Gastroesophageal sphincter (tissue), 4 donors: ENCODE measurements at places on chromosomes 3 and 15.

DNA sequence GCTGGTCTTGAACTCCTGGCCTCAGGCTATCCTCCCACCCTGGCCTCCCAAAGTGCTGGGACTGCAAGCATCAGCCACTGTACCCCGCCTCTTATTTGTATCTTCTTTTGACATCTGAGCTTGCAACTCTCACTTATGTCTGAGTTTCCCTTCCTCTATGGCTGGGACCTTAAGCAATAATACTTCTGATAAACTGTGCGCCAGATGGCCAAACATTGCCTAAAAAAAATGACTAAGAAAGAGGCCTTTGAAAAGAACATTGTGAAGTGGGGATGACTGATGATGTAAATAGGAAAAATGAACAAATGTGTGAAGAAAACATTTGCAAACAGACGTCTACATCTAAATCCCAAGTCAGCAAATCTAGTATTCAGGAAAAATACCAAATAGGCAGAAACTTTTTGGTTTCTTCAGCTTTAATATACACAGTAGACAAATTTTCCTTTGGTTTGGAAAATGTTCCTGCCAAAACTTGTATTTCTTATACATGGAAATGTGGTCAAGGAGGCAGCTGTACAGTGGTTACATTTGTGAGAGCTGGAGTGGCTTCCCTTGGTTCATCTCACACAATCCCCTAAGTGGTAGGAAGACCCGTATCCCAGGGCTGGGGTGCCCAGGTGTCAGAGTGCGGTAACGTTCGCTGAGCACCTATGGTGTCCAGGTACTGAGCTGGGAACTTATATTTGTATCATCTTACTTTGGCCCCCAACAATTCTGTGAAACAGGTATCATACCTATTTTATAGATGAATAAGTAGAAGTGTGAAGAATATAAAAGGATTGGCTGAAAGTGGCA is 11.6 kb upstream of the TFRC start:
- ATAC-seq = peak; percentile 58

- no peak for ATAC-seq
Observed at GRCh38 chr3:112446343-112446742, 52.9 kb downstream of the BTLA start.

DNA sequence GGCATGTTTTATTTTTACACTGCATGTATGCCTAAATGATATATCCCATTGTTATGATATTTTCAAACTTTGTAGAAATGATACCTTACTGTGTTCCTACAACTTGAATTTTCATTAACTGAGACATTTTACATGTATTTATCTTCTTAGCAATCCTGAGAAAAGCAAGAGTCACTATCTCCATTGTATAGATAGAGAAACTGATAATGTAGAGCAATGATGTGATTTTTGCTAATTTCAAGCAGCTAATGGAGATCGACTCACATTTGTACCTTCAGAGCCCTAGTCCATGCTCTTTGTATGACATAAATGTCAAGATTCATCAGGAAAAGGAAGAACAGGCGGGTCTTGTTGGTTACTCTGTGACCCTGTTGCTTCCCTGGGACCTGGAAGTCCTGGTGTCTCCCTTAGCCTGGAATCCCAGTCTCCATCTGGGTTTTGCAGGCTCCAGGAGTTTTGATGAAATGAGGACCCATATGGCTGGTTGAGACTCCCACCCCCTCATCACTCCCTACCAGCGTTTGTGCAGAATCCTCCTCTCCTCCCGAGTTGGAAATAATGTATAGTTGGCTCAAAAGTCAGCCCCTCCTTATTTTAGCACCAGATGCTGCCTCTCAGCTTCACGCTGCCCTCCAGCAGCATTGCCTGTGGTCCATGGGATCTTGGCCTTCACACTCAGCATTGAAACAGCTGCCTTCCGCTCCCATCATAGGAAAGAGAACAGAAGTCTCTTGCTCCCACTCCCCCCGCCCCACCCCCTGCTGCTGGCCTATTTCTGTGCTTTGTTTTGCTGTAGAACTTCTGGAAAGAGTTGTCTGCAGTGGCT is 67.1 kb downstream of the APBA2 start:
- no peak for ATAC-seq

GRCh38 chr3:56929809-56930615 is 128.3 kb upstream of the ARHGEF3 start:
- ATAC-seq = no peak

GRCh38 chr15:69298354-69298696 is 387 bp upstream of the PAQR5 start:
- no peak for ATAC-seq

DNA sequence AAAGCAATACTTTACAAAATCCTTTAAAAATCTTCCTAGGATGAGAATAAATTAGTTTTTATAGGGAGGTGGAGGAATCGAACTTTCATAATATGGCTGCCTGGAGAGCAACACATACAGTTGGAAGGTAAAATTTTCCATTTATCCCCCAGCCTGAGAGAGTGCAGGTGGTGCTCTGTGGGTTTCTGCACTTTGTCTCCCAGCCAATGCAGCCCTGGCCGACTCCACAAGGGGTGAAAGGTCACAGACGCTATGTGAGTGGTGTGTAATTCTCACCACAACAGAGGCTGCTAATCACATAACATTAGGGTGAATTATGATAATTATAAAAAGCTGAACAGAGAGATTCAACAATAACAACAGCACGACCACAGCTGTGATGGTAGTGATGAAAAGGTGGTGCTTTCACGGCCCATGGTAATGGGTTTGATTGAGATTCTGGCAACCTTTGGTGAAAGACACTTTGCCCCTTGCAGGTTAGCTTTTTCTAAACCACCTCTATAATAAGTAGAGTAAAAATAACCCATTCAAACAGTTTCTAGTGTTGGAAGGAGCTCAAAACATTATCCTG is 30.1 kb upstream of the NANOGP8 start:
- ATAC-seq = no peak

GRCh38 chr15:81473177-81473576 is 99.2 kb upstream of the TMC3 start:
- no peak for ATAC-seq

- ATAC-seq = peak; percentile 14
Observed at GRCh38 chr15:88708655-88709054, 69.8 kb downstream of the ISG20 start.

DNA sequence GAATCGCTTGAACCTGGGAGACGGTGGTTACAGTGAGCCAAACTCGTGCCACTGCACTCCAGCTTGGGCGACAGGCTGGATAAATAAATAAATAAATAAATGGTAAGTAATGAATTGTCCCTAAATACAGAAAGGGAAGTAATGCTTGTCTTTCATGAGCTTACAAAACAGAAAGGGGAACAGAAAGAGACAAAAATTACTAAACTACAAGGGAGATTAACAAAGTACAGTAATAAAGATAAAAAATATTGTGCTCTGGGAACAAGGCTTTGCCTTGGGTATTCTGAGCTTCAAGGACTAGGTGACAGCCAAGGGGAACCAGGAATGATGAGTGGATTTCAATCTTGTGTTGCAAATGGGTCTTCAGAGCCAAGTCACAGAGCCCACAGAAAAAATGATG is 9.2 kb upstream of the HLTF start:
- ATAC-seq = no peak

DNA sequence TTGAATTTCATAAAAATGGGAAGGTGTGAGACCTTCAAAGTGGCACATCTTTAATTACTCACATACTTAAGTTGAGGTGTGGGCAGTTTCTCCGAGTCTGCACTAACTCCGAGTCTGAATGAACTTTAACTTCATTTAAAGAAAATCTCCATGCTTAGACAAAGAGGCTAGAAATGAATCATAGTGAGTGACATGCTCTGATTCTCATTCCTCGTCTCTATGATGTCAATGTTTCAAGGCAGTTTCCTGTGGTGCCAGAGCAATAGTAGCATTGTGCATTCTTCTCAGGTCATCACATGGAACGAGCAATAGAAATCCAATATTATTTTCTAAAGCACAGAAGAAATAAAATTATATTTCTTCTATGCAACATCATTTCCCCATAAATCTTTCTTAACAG is 224.8 kb downstream of the KCNMB2 start:
- ATAC-seq = no peak

DNA sequence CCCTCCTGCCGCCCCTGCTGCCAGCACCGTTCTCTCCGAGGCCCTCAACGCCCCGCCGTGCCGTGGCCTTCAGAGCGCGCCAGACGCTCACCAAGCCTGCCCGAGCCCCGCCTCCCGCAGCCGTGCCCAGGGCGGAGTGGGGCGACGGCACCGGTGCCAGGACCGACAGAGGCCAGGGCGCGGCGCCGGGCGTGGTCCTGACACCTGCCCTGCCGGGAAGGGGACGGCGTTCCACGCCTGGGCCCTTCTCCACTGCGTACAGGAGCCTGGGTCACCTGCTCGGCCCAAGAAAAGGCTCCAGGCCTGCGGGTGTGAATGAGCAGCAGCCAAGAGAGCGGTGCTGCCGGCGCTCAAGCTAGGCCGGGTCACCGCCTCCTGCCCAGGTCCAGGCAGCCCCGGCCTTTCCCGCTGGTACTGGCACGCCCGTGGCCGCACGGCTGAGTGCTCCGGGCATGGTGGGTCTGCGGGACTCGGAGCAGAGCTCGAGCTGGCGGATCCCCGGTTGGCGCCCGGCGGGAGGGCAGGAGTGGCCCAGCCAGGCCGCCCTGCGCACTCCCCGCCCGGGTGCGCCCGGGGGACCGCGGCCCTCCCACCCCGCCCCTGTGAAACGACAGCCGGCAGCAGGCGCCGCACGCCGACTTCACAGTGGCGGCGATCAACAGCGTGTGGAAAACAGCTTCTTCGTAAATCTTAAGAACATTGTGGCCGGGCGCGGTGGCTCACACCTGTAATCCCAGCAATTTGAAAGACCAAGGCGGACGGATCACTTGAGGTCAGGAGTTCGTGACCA is 4.2 kb downstream of the OCA2 start:
- ATAC-seq = peak; percentile 4

GRCh38 chr15:99279827-99280226 is 28.5 kb downstream of the LRRC28 start:
- ATAC-seq = no peak

DNA sequence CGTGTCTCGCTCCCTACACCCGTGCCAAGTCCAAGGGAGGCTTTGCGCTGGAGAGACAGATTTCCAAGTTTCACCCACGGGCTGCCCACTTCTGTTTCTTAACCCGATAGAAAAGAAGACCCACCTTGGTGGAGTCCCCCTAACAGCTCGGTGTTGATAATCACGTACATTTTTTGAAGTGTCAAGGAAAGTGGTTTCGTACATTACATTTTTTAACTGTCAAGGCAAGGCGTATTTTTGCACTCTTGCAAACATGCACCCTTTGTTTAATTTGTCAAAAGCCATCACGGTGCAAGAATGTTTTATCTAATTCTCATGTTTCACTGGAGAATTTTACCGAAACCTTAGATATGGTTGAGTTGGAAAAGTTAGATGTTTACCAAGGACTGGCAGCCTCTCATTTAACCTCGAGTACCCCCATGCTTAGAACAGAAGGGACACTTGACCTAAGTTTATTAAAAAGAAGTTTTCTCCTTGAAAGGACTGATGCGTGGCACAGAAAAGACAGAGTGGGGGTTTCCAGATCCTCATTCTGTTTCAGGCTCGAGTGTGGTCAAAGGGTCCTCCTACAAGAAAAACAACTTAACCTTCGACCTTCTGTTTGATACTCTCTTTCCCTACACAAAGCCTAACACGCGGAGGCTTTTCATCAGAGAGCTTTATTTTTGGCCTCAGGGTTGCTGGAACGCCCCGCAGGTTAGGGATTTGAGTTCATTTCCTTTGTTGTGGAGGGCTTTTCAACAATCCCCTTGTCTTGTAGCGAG is 882 bp downstream of the GXYLT2 start:
- no peak for ATAC-seq

- no peak for ATAC-seq
Observed at GRCh38 chr15:85547386-85547785, 167.0 kb downstream of the AKAP13 start.

- no peak for ATAC-seq
Observed at GRCh38 chr3:147421184-147421912, 12.2 kb downstream of the ZIC1 start.

GRCh38 chr15:48888191-48888590 is 10.3 kb downstream of the EID1 start:
- ATAC-seq = no peak

DNA sequence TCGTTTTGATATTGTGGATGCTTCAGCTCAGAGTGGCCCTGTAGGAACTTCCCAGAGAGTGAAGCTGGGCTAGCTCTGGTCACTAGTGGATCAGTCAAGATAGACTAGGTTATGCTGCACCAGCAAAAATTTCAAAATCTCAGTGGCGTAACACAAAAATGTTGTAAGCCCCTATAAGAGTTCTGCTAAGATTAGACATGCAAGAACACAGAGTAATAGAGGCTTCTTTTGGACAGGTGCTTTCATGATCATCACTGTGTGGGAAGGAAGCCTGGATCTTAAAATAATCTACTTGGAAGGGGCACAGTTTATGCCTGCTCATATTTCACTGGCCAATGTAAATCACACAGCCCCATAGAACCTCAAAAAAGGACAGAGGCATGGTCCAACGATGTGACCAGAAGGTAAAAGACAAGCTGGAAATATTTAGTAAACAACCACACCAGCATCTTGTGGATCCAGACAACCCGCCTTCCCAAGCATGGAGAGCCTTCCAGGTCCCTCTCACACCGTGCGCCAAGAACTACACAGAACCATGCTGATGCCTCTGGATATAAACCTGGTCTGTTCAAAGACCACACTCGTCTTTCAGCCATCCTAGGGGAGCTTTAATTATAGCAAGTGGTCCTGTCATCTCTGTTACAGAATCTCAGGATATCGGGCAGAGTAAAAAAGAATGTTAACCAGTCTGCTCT is 554.3 kb downstream of the EPHB1 start:
- ATAC-seq = no peak

GRCh38 chr3:43742920-43743319 is 52.2 kb downstream of the ABHD5 start:
- no peak for ATAC-seq

DNA sequence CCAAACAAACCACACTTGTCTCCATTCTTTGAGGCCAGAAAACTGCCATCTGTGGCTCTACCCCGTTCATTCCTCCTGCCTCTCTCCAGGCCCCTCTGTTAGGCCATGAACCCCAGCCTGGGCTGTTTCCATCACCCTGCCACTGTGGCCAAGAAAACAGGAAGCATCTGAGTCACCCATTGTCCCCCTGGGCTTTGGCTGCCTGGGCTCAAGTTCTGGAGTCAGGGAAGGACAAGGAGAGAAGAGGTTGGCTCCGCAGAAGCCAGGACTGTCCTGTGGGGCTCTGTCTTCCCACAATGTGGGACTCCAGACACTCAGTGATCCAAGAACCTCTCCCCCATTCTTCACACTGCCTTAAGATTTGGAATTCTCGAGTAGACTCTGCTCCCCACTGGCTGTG is 14.8 kb upstream of the LCTL start:
- ATAC-seq = peak; percentile 41

GRCh38 chr3:52277071-52277964 is 1.1 kb downstream of the WDR82 start:
- ATAC-seq = no peak

DNA sequence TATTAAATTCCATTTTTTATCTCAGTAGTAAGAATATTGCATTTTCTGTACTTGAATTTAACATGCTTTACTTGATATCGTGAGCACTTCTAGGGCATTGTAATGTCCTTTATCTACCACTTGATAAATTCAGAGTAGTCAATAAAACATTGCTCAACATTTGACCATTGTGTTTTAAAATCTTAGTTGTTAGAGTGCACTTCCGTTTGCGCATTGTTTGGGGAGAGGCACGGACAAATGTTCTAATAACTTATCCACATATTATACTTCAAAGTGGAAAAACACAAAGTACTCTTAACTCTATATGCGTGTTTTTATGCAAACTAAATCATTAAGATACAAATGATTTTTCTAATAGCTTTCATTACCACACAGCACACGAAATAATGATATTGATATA is 419 bp downstream of the FAM227B start:
- peak; percentile 23 for ATAC-seq

GRCh38 chr3:94258851-94259250 is 196.0 kb downstream of the NSUN3 start:
- no peak for ATAC-seq
